ENCODE measurements at places on chromosomes 4 and X. TPM values are rescaled to one million over a fixed set of nuclear protein-coding genes. Genes with fewer than 3 reads are reported as not detected.

GRCh38 chrX:153640736-153641575 is 6.0 kb upstream of the DUSP9 start:
- no peak for DNase-seq

DNA sequence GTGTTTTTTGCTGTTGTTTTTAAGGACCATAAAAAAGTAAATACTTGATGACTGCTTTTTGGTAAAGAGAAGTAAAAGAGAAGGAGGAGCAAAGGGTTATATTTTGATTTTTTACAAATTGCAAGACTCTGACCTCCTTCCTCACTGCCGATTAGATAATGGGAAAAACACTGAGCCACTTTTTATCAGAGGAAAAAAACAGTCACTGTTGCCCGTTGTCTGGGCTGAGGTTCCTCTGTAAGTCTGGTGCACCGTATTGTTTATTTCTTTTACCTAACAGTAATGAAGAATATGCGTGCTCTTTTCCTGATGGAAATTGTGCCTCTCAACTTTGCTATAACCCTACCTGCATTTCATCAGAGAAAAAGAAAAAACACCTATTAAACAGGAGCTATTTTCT is 178.7 kb upstream of the EMCN start:
- no peak for DNase-seq

- no peak for DNase-seq
These were observed 580.8 kb downstream of the IQCM start for GRCh38 chr4:149234798-149235197.

GRCh38 chr4:143554728-143555597 is 41.5 kb downstream of the SMARCA5 start:
- no peak for DNase-seq

- DNase-seq = peak; percentile 6
These were observed 119.1 kb downstream of the RTL9 start for GRCh38 chrX:110477593-110478228.

- no peak for DNase-seq
These were observed 11.3 kb downstream of the FRG2 start for GRCh38 chr4:190015538-190016368.

GRCh38 chr4:117545039-117545438 is 459.7 kb upstream of the TRAM1L1 start:
- DNase-seq = no peak

DNA sequence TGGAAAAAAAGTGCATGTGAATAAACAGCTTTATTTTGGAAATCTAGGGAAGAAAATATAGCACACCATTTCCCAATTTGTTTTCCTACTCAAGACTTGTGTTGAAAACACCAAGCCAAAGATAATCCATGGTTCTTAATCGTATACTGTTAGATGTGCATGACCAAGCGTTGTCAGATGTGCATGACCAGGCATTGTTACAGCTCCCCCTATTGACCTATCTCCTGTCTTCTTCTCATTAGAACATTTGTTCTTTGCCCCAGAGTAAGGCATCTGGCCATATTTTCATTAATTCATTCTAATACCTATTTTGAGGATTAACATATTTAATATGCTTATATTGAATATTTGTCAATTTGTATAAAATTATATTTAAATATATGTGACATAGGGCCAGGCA is 14.4 kb upstream of the VCX start:
- no peak for DNase-seq

GRCh38 chr4:90730752-90731151 is 603.6 kb downstream of the CCSER1 start:
- DNase-seq = no peak

Gene SSX2
- not detected for total RNA-seq

Gene ANKRD50
- total RNA-seq = 25.7 TPM

All from mammary epithelial cell (primary cell).